GDM1 (cell line): ENCODE measurements at places on chromosomes 2 and 18.

DNA sequence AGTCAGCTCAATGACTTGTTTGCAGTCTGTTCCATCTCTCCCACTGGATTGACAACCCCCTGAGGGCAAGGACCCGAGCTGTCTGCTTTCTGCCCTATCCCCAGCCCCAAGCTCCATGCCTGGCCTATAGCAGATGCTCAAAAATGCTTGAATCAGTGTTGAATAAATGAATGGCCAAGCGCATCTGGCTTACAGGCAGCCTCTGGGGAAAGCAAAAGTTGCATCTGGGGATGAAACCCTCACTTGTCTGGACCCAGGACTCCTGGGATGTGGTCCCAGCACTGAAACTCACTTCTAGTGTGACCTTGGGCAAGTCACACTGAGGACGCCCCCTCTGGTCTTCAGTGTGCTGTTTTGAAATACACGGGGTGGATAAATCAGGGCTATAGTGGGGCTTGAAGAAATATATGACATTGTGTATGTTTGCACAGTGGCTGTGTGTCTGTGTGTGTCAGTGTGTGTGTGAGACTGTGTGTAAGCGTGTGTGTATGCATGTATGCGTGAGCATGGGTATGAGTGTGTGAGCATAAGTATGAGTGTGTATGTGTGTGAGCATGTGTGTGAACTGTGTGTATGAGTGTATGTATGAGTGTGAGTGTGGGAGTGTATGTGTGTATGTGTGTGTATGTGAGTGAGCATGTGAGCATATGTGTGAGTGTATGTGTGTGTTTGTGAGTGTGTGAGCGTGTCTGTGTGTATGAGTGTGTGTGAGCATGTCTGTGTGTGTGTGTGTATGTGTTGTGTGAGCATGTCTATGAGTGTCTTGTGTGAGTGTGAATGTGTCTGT is 27.8 kb upstream of the TNS1 start:
- no peak for DNase-seq

GRCh38 chr2:135555311-135555710 is 24.0 kb downstream of the R3HDM1 start:
- no peak for DNase-seq

- DNase-seq: no peak
Observed at GRCh38 chr18:43893001-43893637, 615.8 kb upstream of the SYT4 start.

GRCh38 chr2:47890711-47891368 is 15.5 kb downstream of the FBXO11 start:
- DNase-seq: no peak

GRCh38 chr2:116489944-116490343 is 1324.5 kb upstream of the DDX18 start:
- DNase-seq: no peak

- no peak for DNase-seq
Observed at GRCh38 chr18:34942975-34943374, 98.2 kb upstream of the MAPRE2 start.
